GF-D8 (cell line): ENCODE measurements at places on chromosomes 2 and 18.
A peak's percentile ranks its signal among the peaks of the same experiment; 100 is the strongest.

- no peak for DNase-seq
Measured at GRCh38 chr2:176385838-176386237, 116.6 kb downstream of the MTX2 start.

GRCh38 chr2:45570671-45571334, 40.3 kb downstream of the SRBD1 start:
- no peak for DNase-seq

GRCh38 chr18:48161191-48161910, 230.9 kb upstream of the SMAD2 start:
- no peak for DNase-seq

GRCh38 chr2:10478298-10478625, 30.1 kb upstream of the ODC1 start:
- DNase-seq, result no peak

DNA sequence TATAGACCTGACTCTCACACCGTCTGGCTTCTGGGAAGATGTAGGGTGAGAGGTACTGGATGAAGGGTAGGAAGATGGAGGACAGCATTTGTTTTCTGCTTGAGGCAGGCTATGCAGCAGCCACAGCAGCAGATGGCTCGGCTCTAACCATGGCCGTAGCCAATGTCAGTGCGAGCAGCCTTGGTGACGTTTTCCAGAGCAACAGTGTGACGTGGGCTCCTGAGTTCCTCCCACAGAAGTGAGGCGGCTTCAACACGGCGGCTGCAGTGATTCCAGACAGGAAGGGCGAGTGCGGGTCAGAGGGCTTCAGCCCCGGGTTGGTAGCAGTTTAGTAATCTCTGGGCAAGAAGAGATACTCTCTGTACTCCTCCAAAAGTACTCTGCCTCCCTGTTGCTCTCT, 133.0 kb upstream of the MYT1L start:
- DNase-seq, result no peak

- no peak for DNase-seq
Measured at GRCh38 chr2:234172066-234172465, 121.6 kb downstream of the SPP2 start.

GRCh38 chr2:224786848-224787247, 70.7 kb upstream of the CCDC195 start:
- no peak for DNase-seq

DNA sequence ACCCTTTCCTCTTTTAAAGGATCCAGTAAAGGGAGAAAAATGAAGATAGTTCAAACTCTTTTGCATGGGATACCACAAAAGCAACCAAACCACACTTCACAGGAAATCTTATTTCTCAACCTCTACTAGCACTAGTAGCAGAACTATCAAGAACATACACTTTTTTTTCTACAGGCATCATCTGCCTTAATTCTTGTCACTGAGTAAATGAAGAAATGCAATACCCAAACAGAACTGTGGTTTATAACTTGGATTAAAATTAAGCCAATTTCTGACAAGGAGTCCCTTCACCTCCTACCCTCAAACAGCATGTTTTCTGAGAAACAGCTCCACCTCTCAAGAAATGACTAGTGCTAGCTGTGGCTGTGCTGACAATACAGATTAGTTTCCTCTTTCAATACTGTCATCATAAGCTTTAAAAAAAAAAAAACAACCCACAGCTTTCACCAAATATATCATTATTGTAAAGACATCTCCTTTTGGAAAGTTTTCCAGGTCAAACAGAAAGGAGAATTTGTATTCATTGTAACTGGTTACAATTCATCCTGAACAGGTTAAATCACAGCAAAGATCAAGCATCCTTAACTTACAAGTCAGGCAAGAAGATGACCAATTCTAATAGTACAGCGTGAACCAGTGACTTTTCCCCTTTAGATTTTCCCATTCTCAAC, 44.4 kb downstream of the PTPN2 start:
- DNase-seq, result peak; percentile 87

DNA sequence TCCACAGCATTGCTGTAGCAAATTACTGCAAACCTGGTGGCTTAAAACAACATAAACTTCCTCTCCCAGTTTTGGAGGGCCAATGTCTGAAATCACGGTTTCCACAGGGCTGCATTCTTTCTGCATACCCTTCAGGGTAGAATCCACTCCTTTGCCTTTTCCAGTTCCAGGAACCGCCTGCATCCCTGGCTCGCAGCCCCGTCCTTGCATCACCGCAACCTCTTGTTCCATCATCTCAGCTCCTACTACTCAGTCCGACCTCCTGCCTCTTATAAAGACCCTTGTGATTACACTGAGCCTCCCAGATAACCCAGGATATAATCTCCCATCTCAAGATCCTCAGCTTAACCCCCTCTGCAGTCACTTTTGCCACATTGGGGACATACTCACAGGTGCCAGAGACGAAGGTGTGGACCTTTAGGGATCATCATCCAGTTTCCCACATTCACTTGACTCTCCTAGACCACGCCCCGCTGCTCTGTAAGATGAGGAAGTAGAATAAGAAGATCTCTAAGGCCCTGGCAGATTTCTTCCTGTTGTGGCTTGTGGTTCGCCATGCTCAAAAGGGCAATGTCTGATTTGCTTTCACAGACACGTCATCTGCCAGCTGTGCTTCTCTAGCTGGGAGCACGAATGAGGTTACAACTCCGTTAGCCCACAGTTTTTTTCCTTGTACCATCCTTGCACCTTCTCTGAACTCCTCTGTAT, 103.6 kb upstream of the AGAP1 start:
- DNase-seq, result peak; percentile 72

GRCh38 chr18:12246849-12247808, 7.0 kb upstream of the CIDEA start:
- DNase-seq, result no peak
